Hematopoietic multipotent progenitor cell treated with erythropoietin and hydrocortisone succinate and interleukin-3 and kit ligand, for 4 days (in vitro differentiated cells): ENCODE measurements at places on chromosomes 16 and 17.

- peak; percentile 99 for DNase-seq
Measured at GRCh38 chr16:89700100-89700648, 1.3 kb downstream of the SPATA2L start.

- DNase-seq, result peak; percentile 27
Measured at GRCh38 chr16:67111951-67112444, 2.3 kb downstream of the PHAF1 start.

GRCh38 chr16:8848939-8849391, 19.8 kb downstream of the CARHSP1 start:
- DNase-seq, result no peak

- no peak for DNase-seq
Measured at GRCh38 chr16:64617836-64618476, 503.9 kb downstream of the CDH11 start.

DNA sequence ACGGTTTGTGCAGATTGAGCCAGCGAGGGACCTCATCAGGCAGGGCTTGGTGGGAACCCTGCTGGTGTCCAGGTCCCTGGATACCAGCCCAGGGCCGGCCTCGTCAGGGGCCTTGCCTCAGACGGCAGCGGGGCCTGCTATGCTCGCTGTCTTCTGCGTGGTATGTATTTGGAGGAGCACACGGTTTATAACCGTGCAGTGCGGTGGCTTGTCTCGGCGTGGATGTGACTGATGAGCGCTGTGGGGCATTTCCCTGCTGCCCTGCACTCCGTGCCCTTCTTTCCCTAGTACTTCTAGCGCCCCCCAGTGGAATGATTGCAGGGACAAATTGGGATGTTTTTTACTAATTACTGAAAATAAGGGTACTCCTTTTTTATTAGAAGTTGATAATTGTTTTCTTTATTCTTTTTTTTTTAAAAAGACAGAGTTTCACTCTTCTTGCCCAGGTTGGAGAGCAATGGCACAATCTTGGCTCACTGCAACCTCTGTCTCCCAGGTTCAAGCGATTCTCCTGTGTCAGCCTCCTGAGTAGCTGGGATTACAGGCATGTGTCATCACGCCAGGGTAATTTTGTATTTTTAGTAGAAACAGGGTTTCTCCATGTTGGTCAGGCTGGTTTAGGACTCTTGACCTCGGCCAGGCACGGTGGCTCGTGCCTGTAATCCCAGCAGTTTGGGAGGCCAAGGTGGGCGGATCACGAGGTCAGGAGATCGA, 15.3 kb downstream of the TBCD start:
- peak; percentile 87 for DNase-seq

DNA sequence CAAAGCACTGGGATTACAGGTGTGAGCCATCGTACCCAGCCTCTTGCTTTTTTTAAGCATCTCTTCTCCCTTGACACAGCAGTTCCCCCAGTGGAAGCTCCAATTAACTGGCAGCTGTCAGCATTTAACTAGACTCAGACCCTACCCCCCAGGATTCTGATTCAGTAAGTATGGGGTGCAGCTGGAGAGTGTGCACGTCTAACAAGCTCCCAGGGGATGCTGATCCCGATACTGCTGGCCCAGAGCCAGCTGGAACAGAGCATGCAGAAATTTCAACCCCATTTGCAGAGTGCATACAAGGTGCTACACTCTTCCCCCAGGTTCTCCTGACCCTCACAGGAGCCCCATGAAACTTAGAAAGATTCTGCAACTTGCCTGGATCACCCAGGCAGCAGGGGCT, 27.7 kb upstream of the BCO1 start:
- no peak for DNase-seq

DNA sequence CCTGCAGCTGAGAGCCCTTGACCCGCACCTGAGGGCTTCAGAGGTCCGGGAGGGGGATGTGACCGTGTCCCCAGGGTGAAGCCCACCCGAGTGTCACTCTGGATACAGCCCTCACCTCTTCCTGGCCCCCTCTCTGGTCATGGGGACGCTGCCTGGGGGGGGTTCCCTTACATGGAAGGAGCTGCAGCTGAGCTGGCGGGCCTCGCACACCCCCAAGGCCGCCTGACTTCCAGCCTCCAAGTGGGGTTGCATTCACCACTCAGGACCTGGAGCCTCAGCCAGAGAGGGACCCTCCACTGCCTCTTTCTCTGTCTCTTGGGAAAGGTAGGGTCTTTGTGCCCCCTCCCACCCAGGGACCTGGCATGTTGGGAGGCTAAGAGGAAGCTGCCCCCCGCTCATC, 284.6 kb downstream of the SEC14L1 start:
- no peak for DNase-seq

GRCh38 chr16:84648595-84649510, 542 bp downstream of the KLHL36 start:
- DNase-seq, result peak; percentile 41

- DNase-seq, result no peak
Measured at GRCh38 chr16:78206623-78207223, 107.3 kb downstream of the WWOX start.

DNA sequence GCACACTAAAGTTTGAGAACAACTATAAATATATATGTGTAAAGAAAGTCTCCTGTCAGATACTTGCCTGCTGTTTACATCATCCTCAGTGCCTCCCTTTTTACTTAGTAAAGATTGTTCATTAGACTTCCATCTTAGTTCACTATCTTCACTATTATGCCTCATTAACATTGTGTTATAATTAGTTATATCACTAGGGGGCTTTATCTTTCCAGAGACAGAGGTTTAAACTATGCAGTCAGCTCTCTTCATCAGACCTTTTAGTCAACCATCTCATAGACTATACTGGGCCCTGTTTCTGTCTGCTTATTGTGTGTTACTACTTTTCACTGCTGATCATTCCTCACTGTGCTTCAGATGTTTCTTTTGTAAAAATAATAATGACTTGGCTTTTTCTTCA, 630.8 kb upstream of the KIF2B start:
- peak; percentile 31 for DNase-seq

- DNase-seq, result no peak
Measured at GRCh38 chr16:46718214-46718613, 28.8 kb downstream of the ORC6 start.

- DNase-seq, result peak; percentile 58
Measured at GRCh38 chr17:67400193-67400592, 23.1 kb downstream of the PITPNC1 start.

GRCh38 chr16:14196011-14196410, 124.9 kb downstream of the MRTFB start:
- peak; percentile 13 for DNase-seq

DNA sequence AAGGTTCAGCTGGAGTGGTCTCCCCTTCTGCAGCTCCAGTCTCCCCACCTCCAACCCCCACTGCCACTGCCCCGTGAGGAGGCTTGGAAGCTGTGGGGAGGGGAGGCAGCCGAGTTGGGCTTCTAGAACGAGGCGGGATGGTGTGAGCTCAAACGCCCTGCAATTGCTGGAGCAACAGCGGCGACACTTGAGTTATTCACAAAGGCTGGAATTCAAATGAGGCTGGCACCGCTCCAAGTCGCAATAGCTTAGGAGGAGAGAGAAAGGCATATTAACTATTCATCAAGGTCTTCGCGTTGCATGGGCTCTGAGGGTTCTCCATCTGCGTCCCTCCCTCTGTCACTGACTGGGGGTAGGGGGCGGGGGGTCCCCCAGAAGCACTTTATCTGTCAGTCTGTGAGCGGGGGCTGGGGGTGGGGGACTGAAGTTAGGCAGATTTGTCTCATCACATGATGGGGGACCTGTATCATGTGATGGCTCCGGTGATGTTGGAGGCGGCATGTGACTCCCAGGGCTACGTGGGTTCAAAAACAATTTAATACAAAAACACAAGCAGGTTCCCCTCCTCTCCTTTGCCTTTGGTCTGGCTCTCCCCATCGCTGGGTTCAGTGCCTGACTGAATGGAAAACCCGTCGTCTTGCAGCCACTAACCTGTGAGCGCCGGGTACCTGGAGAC, 70.5 kb downstream of the RBBP6 start:
- peak; percentile 33 for DNase-seq

DNA sequence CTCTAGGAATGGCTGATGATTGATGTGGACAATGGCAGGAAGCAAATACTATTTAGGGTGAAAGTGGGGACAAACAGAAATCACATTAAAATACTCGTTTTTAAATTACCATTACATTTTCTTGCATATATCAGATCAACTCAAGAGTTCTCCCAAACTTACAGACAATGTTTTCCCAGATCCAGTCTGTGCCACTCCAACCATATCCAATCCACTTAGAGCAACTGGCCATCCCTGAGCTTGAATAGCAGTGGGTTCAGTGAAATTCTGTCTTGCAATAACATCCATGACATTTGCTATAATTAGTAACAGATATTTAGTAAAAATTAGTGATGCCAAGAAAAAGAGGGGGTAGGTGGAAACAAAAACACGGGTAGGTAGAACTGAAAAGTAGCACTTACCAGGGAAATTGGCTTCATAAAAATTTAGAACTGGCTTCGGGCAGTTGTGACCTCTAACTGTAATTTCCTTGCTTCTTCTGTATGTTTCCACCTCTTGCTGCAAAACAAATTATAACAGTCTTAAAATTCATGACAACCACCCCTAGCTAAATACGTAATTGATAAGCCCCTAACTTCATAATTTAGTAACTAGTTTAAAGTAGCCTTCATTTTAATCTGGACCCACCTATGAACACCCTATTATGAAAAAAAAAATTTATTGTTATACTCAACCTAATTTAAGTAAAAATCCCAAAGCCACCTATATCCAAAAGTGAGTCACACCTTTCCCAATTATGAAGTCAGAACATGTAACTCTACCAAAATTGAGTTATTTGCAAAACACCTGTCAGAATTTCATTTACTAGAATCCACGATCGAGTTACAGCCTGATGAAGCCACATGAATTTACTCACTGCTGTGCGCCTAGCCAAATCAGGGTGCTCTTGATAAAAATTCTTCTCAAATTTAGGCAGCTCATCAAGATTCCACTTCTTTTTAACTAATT, 2.0 kb downstream of the DDX5 start:
- DNase-seq, result no peak

GRCh38 chr16:72766506-72766905, 281.4 kb downstream of the ZFHX3 start:
- DNase-seq, result no peak

DNA sequence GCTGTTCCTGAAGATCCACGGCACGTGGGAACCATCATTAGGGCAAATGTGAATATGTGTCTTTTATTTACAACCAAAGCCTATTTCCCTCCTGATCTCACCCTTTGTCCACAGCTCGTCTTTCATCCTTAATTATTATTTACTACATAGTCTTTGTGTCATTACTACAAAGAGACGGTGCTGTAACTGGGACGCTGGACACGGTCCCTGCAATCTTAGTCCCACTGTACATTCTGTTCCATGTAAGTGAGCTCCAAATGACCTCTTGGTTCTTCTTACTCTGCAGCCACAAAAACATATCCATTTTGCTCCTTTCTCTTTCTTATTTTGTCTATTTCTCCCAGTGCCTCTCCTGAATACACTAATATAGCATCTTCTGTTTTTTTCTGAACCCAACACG, 12.7 kb upstream of the KRT23 start:
- DNase-seq, result no peak

DNA sequence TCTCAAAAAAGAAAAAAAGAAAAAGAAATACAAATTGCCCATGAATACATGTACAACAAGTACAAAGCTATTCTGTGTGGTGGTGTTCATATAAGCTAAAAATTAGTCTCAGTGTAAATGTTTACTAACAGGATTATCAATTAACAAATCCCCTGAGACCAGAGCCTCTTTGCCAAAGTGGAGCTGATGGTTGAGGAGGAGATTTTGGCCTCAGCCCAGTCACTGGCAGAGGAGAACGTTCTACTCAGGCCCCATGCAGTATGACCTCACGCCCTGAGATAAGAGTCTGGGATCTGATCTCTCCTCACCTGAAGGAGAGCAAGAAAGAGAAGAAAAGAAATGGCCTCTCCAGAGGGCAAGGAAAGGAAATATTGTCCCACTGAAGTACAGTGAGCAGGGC, 35.5 kb upstream of the NOL11 start:
- no peak for DNase-seq

- DNase-seq, result peak; percentile 53
Measured at GRCh38 chr16:3690980-3691720, 26.2 kb downstream of the TRAP1 start.

DNA sequence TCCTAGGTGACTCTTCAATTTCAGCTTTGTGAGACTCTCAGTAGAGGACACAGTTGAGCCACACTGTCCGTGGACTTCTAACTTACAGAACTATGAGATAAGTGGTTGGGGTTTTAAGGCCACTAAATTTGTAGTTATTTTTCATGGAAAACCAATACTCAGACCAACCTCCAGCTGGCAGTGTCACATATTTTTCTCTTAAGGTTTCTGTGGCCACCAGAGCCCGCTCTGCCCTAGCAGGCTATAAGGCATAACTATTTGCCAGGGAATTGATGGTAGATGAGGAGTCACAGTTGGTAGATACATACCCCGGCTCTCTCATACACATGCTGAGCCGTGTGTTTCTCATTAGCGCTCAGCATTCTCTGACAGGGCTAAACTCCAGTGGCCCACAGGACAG, 336.8 kb upstream of the MON1B start:
- DNase-seq, result no peak

DNA sequence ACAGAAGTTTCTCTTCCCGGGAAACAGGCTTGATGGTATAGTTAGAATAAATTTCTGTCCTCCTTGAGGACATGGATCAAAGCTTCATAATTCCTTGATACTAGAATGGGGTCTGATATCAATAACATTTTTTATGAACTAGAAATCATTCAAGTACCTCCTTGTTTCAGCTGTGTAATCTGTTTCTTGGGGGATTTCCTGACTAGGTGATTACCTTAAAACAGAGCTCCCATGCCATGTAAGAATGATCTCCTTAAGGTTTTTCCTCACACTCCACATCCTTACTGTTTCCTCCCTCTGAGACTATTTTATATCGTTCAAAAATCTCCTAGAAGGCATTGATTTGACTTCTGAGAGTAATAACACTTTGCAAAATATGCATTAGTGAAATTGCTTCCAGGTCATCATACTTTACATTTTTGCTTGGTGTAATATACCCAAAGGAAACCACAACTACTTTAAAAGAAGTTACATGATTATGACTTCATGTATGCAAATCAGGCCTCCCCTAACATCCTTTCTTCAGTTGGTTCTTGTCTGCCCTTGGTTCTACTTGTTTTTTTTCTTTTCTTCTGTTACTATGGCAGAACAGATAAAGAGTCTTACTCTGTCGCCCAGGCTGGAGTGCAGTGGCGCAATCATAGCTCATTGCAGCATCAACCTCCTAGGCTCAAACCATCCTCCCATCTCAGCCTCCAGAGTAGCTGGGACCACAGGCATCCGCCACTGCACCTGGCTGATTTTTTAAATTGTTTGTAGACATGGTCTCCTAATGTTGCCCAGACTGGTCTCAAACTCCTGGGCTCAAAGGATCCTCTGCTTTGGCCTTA, 388.8 kb downstream of the ZFHX3 start:
- DNase-seq, result no peak
